ENCODE measurements at places on chromosomes 12 and 14.

DNA sequence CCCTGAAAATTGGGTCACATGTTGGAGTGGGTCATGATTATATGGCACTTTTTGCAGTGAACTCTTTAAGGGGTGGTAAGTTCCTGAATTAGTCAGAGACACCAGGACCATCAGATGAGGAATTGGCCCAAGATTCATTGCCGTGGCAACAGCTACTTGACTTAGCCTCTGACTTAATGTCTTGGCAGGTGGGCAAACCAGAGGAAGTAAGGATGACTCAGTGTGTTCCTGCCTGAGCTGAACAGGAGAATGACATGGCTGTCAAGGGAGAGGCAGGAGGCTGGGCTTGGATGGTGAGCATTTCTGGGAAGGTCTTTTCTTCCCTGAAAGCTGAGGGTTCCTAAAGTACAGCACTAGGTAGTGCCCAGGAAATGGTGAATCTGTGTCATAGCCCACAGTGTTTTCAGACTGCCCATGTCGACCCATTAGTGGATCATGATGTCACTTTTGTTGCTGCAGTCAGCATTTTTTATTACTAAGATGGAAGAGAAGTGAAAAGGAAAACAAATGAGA is 170.1 kb upstream of the PWP1 start:
- DNase-seq = peak; percentile 8

GRCh38 chr14:28382444-28383190 is 384.0 kb upstream of the FOXG1 start:
- DNase-seq = no peak

- no peak for DNase-seq
Observed at GRCh38 chr14:67957946-67958345, 138.4 kb downstream of the RAD51B start.

- no peak for DNase-seq
Observed at GRCh38 chr14:50603565-50603964, 43.6 kb downstream of the ATL1 start.

DNA sequence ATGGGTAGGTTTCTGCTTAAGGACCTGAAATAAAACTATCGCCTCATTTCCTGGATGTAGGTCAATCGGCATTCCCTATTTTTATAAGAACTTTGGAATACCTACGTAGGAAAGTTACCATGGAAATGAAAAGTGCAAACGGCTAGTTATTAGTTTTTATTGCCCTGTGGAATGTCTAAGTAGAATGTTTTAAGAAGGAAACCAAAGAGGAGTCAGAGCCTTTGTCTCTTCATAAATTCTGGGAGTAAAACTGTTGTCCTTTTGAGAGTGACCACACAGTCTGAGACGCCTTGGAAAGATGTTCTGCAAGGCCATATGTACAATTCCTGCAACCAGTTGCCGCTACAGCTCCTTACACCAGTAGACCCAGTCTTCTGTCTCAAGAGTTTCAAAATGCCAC is 176.0 kb upstream of the SEL1L start:
- DNase-seq = no peak

GRCh38 chr12:124646385-124647230 is 79.2 kb upstream of the NCOR2 start:
- peak; percentile 63 for DNase-seq

- no peak for DNase-seq
Observed at GRCh38 chr12:29750131-29750927, 33.4 kb downstream of the TMTC1 start.

- peak; percentile 77 for DNase-seq
Observed at GRCh38 chr12:69070319-69071090, 137.5 kb upstream of the CPM start.

- DNase-seq = no peak
Observed at GRCh38 chr12:86670986-86671385, 414.8 kb upstream of the MGAT4C start.

GRCh38 chr14:31920989-31921650 is 156.0 kb upstream of the ARHGAP5 start:
- no peak for DNase-seq

GRCh38 chr12:5881101-5881606 is 63.9 kb downstream of the ANO2 start:
- no peak for DNase-seq

GRCh38 chr12:49272790-49273725 is 8.2 kb downstream of the TUBA1C start:
- no peak for DNase-seq

GRCh38 chr12:109760930-109761921 is 47.6 kb downstream of the FAM222A start:
- DNase-seq = no peak

GRCh38 chr14:50360851-50361250 is 35.8 kb downstream of the CDKL1 start:
- DNase-seq = no peak

GRCh38 chr14:67962215-67962644 is 142.7 kb downstream of the RAD51B start:
- no peak for DNase-seq

GRCh38 chr14:85042301-85042700 is 487.6 kb upstream of the FLRT2 start:
- DNase-seq = no peak

DNA sequence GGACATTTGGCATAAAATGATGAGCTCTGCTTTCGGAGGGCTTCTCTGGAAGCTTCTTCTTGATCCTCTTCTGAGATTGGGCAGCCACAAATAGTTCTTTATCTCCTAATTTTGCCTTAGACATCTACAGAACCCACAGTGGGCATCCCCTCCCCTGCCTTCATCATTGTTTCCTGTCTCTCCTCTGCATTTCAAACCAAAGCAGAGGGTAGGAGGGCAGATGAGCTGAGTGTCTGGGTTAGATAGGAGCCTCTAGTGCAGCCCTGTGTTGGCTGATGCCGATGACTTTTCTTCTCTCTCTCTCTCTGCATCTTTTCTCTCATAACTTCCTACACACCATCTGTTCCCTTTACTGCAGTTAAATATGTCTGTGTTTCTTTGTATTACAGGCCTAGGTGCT is 8.5 kb upstream of the IL26 start:
- DNase-seq = no peak

DNA sequence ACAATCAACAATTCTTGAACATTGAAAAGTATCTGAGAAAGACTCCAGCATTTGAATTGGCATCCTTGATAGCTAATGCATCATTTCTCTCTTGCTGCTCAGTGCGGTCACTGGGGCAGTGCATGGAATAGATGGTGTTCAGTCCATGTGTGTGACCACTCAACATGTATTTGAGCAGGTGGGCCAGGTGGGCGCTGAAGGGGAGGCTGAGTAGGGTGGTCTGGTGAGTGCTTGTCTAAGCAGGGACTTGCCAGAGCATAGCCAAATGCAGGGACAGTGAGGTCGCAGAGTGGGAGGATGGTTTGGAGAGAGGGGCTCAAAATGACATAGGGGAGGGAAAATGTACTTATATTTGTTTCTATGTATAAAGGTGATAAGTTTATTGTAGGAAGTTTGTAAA is 409.0 kb downstream of the TMEM121 start:
- peak; percentile 0 for DNase-seq

GRCh38 chr14:47392326-47392725 is 283.1 kb downstream of the MDGA2 start:
- no peak for DNase-seq

DNA sequence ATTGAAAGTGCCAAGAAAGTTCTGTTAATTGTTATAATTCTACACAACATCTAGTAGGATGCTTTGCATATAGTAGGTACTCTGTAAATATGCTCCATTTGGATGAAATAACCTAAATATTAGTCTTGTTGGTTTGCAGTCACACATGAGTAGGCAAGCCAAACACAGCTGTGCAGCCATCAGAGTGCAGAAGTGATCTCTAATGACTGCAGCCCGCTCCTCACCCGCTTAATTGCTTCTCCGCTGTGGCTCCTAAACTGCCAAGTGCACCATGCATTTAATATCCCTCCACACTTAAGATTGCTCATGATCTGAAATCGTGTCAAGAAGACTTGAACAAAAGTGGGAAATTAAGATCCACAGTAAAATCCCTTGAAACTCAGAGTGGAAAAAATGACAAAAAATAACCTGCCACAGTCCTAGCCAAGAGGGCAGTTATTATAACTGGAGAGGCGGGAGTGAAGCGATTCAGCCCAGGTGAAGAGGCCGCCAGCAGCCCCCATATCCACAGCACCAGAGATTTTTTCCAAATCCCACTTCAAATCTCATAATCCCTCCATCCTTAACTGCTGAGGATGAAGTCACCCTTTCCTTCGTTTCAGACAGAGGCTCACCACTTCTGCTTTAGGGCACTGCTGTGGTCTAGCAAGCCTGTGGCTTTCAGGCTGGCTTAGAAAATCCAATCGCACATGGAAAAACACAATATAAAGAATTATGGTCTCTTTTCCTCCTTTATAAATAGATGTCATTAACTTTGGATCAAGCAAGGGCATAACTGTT is 69.5 kb downstream of the TMEM30B start:
- DNase-seq = no peak

DNA sequence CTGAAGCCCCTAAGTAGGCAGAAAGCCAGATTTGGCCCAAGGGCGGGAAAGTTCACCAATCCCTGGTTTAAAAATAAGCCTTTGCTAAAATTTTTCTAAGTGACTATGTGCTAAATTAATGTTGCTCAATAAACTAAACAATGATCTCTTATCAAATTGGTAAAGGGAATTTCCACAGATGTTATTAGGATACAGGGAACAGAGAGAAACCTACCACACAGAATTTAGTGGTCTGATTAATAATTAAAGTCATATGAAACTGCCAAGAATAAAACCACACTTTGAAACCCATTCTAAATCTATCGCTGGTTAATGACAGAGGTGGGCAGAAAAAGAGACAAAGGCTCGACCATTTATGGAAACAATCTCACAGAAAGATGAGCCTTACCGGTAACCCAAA is 22.0 kb downstream of the ANAPC5 start:
- no peak for DNase-seq

- no peak for DNase-seq
Observed at GRCh38 chr12:29858270-29858786, 74.6 kb upstream of the TMTC1 start.

GRCh38 chr12:28824193-28824846 is 324.8 kb upstream of the FAR2 start:
- DNase-seq = no peak

DNA sequence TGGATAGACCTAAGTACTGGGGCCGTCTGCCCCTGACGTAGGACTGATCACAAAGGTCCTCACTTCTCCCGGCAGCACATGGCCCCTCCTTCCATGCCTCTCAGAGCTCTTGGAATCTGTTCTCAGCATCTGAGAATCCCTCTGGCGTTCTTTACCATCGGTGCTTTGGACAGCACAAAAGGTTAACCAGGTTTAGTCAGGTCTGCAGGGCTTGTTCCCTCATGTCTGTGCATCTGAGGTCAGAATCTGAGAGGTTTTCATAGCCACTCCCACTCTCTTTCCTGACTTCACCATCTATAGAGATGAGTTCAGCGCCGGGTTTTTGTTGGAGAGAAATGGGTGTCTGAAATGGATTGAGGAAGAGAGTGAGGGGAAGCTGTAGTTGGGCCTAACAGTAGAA is 130.0 kb upstream of the ARHGAP5 start:
- no peak for DNase-seq

- DNase-seq = no peak
Observed at GRCh38 chr14:39451811-39452210, 19.6 kb upstream of the FBXO33 start.

- DNase-seq = no peak
Observed at GRCh38 chr12:56766535-56766934, 3.4 kb downstream of the HSD17B6 start.

- peak; percentile 71 for DNase-seq
Observed at GRCh38 chr14:102928412-102929240, 6.2 kb downstream of the AMN start.

DNA sequence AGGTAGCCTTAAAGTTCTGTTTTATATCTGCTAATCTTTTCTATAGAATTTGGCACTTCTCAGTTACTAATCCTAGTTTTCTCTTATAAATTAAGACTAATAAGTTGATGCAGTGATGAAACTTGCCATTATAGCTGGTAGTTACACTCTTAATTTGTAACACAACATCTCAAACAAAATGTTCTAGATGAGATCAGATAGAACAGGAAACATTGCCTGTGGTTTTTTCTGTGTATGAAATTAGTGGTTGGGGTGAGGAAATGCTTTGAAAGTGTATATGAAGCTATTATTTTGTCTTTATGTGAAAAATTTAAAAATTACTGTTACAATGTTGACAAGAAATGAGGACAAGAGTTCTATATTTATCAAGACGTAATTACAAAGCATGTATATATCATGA is 91.9 kb downstream of the PCNX1 start:
- no peak for DNase-seq

- no peak for DNase-seq
Observed at GRCh38 chr14:60344751-60345150, 95.7 kb downstream of the PPM1A start.

DNA sequence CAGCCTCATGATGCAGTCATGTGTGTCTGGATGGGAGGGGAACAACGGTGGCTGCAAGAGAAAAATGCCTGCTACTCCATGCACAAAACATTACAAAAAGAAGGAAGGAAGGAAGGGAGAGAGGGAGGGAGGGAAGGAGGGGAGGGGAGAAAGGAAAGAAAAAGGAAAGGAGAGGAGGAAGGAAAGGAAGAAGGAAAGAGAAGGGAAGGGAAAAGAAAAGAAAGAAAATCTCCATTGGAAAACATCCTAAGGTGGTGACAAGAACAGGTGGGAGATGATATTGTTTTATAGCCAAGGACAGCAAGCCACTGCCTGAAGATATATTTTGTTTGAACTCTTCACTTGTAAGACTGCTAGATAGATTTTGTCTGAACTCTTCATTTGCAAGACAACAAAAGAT is 171.8 kb upstream of the EGLN3 start:
- DNase-seq = no peak

DNA sequence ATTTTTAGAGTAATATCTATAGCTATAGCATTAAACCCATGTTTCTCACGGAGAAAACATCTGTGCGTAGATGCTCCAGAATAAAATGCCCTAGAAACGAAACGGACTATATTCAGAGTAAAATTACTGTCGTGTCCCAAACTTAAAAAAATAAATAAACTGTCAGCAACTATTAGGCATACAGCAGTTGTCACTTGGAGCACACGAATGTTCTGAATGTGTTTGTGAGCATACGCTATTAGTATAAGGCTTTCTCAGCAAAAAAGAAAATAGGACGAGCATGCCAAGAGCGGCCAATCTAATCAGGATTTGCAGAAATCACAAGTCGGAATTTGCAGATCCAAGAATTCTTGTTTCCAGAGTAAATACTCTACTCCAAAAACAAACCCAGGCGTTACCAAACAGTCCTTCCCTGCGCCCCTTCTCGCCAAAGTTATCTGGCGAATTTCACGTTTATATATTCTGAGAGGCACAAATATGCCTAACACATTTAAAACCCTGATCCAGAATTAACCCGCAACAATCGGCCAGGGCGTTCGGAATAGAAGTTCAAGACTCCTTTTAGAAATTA is 836 bp downstream of the PTPN21 start:
- no peak for DNase-seq

DNA sequence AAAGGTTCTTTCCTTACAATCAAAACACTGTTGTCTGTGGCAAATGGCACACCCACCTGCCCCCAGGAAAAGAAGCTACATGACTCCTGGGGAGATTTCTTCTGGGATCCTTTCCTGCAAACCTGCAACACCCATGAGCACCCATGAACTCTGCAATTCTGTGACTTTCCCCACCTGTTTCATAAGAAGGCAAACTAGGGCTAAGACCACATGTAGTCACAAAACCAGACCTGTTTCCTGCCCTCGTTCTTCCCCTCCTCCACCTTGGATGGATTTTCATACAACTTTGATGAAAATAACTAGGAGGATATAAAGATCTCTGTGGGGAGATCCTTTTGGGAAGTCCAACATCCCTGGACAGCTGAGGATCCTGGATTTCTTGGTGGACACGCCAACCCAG is 1084.7 kb downstream of the BCL11B start:
- DNase-seq = no peak

GRCh38 chr12:71170456-71170855 is 12.7 kb upstream of the TSPAN8 start:
- DNase-seq = no peak

- DNase-seq = no peak
Observed at GRCh38 chr12:12488823-12489550, 73.7 kb downstream of the DUSP16 start.
